ENCODE measurements at places on chromosomes 2 and 18. TPM values are rescaled to one million over a fixed set of nuclear protein-coding genes. Genes with fewer than 3 reads are reported as not detected.

DNA sequence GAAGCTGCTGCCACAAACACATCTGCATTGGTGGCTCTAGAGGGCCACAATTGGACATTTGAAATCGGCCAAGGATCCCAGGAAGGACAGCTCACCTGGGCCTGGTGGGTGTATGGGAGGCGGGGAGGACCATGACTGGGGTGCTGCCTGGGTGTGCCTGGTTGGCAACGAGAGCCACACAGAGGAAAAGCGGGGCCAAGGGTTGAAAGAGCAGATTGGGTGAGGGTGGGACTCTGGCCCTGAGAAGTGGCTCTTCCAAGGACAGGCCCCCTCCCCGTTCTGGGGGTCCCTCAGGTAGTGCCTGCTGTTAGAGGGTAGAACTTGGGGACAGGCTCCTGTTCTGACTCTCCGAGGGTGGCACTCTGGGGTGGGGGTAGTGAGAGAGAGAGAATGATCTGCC lies 102.9 kb downstream of the CLIP4 start:
- no peaks in the 10 kb centered on the region for H3K4me1 ChIP-seq
- H3K4me3 ChIP-seq, result no peak overlapping the region
- H3K27me3 ChIP-seq, result no peaks in the 10 kb centered on the region
- no peak for DNase-seq
- H3K36me3 ChIP-seq, result no peaks in the 10 kb centered on the region

DNA sequence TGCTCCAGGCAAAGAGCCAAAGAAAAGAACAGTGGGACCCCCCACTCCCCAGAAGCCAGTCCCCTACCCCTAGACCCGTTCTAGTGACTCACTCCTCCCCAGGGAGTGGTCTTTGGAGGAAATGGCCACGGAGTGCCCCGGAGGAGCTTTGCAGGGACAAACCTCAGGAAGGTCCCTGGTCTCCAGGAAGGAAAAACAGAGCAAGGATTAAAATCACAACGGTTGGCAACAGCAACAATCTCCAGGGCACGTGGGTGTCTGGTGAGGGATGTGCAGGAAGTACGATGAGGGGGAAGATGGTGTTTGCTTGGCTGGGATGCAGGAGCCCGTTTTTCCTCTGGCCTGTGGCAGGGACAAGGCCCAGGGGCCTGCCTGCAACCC lies 135.0 kb downstream of the SMAD2 start:
- H3K4me3 ChIP-seq, result no peak overlapping the region
- no peaks in the 10 kb centered on the region for H3K27me3 ChIP-seq
- DNase-seq, result no peak
- H3K4me1 ChIP-seq, result no peaks in the 10 kb centered on the region
- H3K27ac ChIP-seq, result no peak overlapping the region
- H3K36me3 ChIP-seq, result no peaks in the 10 kb centered on the region

The SERPINB13 gene
- total RNA-seq, result not detected

DNA sequence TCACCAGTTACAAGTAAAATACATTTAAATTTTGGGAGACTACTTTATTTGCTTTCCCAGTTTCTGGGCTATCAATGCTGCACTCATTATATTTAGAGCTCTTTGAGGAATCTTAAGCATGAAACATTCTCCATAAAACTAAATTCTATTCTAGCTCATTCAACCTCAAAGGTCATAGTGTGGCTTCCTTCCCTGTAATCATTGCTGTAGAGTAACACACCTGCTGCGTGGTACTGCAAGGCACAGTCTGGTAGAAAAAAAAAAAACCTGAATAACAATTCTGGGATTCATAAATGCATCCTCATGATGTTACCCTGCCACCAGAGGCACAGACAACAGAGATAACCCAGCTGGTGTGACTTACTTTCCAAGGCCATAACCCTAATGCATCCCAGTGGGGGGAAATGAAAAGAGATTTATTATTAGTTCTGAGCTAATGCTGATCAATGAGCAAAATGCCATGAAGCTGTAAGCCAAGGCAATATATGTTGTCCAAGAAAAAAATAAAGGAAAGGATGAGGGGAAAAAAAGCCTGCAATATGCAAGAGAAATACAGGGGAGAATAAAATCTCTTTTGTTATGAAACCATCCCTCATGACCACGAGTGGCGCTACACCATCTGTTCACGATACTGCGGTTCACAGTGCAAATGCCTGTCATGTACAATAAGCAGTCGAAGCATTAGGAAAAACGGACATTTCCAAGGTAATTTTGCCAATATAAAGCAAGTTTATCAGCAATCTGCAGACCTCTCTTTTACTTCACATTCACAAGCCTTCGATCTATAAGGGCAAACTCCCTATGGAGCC lies 1481.6 kb upstream of the PIK3C3 start:
- no peak overlapping the region for H3K27ac ChIP-seq
- no peaks in the 10 kb centered on the region for H3K4me1 ChIP-seq
- H3K27me3 ChIP-seq, result no peaks in the 10 kb centered on the region
- H3K4me3 ChIP-seq, result no peak overlapping the region

- no peak overlapping the region for H3K4me3 ChIP-seq
- no peaks in the 10 kb centered on the region for H3K36me3 ChIP-seq
- no peaks in the 10 kb centered on the region for H3K27me3 ChIP-seq
Measured at GRCh38 chr2:133004623-133005022, 334.6 kb upstream of the LYPD1 start.

The ZCCHC2 gene
- 32.3 TPM for total RNA-seq

The ALPI gene
- not detected for total RNA-seq

All from upper lobe of left lung (tissue), 6 donors.